ENCODE measurements at places on chromosomes 2 and 18. TPM values are rescaled to one million over a fixed set of nuclear protein-coding genes. Genes with fewer than 3 reads are reported as not detected.

DNA sequence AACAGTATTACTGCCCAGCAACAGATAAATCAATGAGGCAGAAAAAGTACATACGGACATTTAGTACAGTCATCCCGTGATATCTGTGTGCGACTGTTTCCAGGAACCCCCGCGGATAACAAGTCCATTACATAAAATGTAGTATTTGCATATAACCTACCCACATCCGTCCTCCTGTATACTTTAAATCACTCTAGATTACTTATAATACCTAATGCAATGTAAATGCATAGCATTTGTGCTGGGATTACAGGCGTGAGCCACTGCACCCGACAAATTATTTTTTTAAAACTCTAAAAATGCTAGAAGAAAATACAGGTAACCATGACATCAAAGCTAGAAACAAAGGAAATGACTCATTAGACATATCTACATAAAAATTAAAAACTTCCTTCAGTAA lies 91.6 kb downstream of the FAM161A start:
- no peak overlapping the region for H3K27ac ChIP-seq
- DNase-seq = no peak
- H3K27me3 ChIP-seq = no peaks in the 10 kb centered on the region
- H3K36me3 ChIP-seq = peaks cover 3% of the 10 kb centered on the region
- peaks cover 17% of the 10 kb centered on the region for H3K4me1 ChIP-seq

GRCh38 chr2:84888401-84889276 lies 7.8 kb upstream of the TRABD2A start:
- no peak overlapping the region for H3K27ac ChIP-seq
- peaks cover 22% of the 10 kb centered on the region for H3K27me3 ChIP-seq
- H3K4me1 ChIP-seq = peaks cover 4% of the 10 kb centered on the region
- no peaks in the 10 kb centered on the region for H3K36me3 ChIP-seq
- no peak for DNase-seq
- H3K4me3 ChIP-seq = no peak overlapping the region

DNA sequence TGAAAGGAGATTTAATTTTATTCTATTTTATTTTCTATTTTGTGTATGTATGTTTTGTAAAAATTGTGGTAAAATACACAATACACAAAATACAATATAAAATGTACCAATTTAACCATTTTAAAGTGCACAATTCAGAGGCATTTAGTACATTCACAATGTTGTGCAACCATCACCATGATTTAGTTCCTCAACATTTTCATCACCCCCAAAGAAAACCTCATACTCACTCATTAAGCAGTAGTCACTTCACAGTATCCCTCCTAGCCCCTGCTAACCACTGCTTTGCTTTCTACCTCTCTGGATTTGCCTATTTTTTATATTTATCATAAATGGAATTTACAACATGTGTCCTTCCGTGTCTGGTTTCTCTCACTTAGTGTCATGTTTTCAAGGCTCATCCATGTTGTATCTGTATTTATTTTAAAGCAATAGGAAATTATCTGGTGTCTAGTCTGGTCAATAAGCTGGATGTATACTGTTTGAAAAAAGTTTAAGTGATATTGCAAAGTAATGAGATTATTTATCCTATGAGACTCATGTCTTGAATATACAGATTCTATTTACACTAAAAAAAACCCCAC lies 77.9 kb upstream of the GLS start:
- H3K27me3 ChIP-seq = no peaks in the 10 kb centered on the region
- DNase-seq = no peak
- H3K4me3 ChIP-seq = no peak overlapping the region
- H3K4me1 ChIP-seq = peaks cover 9% of the 10 kb centered on the region
- H3K27ac ChIP-seq = no peak overlapping the region

GRCh38 chr2:233867993-233868532 lies at the start of gene MSL3B:
Gene MSL3B (minus strand): TSS chr2:233868386.
- peaks cover 31% of the 10 kb centered on the region for H3K27me3 ChIP-seq
- peaks cover 44% of the 10 kb centered on the region for H3K36me3 ChIP-seq
- H3K4me1 ChIP-seq = peaks cover 8% of the 10 kb centered on the region
- DNase-seq = peak; percentile 28
- H3K4me3 ChIP-seq = peak within 1 kb of the TSS; percentile 89

DNA sequence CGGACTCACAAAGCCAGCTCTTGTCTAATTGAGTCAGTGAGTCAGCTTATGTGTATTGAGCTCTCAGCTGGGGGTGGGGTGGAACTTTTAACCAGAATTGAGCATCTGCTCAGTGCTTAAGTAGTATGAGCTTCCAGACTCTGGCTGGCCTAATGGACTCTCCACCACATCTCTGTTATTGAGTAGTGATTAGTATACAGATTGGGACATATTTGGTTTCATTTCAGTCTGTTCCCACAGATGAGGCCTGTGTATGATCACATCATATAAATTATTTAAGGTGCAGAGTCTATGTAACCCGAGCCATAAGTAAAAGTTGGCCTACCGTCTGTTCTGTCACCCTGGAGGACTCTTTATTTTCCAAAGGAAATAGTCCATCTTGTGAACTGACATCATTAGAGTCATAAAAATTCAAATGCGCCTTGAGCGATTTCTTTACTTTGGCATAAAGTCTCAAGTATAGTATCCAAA lies 152.1 kb downstream of the THSD7B start:
- H3K36me3 ChIP-seq = no peaks in the 10 kb centered on the region
- peaks cover 6% of the 10 kb centered on the region for H3K27me3 ChIP-seq
- H3K27ac ChIP-seq = no peak overlapping the region
- no peak overlapping the region for H3K4me3 ChIP-seq

DNA sequence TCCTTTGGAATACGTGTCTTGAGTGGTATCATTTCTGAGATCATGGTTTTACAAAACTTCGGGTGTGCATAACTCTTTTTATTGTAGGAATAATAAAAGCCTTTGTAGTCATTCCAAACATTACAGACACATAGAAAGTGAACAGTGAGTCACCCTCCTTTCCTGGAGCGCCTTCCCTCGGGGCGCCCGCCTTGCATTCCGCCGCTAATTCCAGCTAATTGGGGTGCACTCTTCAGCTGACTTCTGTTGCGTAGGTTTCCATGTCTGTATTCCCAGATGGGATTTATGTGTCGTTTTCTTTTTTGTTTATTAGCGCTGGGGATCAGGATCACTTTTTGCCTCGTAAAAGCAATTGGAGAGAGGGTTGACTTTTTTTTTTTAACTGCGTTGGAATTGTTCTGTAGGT lies 18.7 kb downstream of the SH3BP4 start:
- H3K27ac ChIP-seq = no peak overlapping the region
- H3K36me3 ChIP-seq = no peaks in the 10 kb centered on the region
- H3K4me1 ChIP-seq = peaks cover 50% of the 10 kb centered on the region
- no peak for DNase-seq

DNA sequence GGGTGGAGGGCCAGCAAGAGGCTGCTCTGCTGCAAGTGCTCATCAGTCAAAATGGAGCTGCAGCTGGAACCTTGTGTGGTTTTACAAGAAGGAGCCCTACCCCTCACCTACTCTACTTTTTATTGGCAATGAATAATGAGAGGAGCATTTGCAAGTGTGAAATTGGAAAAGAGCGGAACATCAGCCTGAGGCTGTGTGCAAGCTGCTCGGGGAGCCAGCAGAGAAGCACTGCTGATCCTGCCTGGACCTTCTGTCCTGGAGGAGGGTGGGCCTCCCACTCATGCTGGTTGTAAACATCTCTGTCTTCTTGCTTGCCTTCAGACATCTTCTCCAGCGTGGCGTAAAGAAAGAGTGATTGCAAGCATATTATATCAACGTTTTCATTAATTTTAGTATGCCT lies 256.2 kb downstream of the DLGAP1 start:
- no peak for DNase-seq
- peaks cover 40% of the 10 kb centered on the region for H3K4me1 ChIP-seq
- H3K4me3 ChIP-seq = no peak overlapping the region
- H3K27ac ChIP-seq = no peak overlapping the region
- H3K27me3 ChIP-seq = no peaks in the 10 kb centered on the region

DNA sequence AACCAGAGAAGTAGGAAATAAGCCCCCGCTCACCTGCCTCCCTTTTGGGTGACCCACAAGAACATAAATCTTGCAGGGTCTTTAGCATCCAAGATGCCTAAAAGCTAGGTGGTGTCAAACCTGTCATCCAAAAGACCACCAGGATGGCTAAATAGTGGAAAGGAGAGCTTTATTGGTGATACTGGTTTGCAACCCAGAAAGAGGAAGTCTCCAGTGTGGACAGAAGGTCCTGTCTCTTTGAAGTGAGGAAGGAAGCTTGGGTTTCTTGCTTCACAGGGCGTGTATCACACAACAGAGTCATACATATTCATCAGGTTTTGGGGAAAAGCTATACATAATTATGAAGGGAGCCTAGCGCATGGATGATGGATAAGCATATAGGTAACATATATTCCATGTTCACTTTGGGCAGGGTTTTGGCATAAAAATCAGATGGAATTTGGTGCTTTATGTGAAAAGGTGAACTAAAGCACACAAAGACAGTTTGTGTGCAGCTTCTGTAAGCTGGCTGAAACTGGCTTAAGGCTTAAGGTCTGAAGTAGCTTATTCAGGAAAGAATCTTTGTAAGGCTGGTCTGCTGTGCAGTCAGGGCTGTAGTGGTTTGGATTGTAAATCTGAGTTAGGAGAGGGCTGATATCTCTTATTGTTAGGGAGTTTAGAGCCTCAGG lies 102.2 kb upstream of the MSH2 start:
- no peak overlapping the region for H3K4me3 ChIP-seq
- no peaks in the 10 kb centered on the region for H3K27me3 ChIP-seq
- H3K27ac ChIP-seq = no peak overlapping the region
- DNase-seq = no peak
- peaks cover 11% of the 10 kb centered on the region for H3K4me1 ChIP-seq
- H3K36me3 ChIP-seq = no peaks in the 10 kb centered on the region

DNA sequence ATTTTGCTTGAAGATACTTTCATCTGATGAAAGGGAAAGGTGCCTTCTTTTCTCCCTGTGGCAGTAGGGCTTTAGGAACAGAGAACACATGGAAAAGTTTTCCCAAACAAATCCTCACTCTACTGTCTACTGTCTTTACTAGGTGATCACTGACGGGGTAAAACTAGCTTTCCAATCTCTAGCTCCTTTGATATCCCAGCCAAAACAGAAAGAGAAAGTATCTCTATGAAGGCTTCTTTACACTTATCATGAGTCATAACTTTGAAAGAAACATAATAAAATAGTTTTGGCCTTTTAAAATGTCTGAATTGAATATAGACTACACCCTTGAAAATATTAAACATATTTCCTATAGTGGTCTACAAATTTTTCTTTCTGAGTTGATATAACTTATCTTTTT lies 214.5 kb downstream of the DSEL start:
- no peaks in the 10 kb centered on the region for H3K27me3 ChIP-seq
- H3K36me3 ChIP-seq = no peaks in the 10 kb centered on the region
- H3K4me1 ChIP-seq = no peaks in the 10 kb centered on the region
- H3K27ac ChIP-seq = no peak overlapping the region
- DNase-seq = no peak

DNA sequence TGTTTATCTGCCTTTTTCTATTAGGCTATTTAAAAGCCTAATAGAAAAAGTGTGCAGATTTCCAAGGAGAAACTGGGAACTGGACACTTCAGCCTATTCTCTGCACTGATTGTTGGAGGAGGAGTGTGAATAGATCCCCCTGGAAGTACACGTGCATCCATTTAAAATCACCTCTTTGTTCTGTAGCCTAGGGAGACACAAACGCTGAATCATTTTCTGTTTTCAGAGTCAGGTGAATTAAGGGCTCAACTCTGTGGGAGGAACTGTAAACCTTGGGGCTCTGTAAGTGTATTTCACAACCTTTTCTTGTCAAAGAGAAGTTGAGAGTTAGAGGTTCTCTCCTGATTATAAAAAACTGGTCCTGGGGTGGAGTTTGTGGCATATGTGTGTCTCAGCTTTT lies 159.7 kb downstream of the SPAG16 start:
- H3K36me3 ChIP-seq = peaks cover 7% of the 10 kb centered on the region
- H3K27me3 ChIP-seq = no peaks in the 10 kb centered on the region
- no peak overlapping the region for H3K27ac ChIP-seq

DNA sequence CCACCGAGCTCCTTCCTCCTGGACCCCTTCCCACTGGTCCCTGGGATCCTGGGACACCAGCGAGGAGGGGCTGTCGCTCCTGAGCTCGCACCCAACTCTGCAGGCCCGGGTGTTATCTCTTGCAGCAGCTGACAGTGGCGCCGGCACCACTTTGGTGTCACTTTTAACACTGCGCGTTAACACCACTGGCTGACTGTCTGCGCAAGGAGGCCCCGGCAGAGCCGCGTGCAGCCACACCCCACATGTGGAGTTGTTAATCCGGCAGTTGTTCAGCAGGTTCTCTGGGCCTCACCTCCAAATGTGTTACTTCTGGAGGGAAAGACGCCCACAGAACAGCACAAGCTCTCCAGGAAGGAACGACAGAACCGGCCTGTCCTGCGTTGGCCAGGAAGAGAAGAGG lies 155.0 kb upstream of the GLI2 start:
- no peak overlapping the region for H3K4me3 ChIP-seq
- no peak for DNase-seq
- H3K4me1 ChIP-seq = peaks cover 10% of the 10 kb centered on the region
- H3K27ac ChIP-seq = no peak overlapping the region

GRCh38 chr2:11420190-11420589 lies 45.8 kb downstream of the E2F6 start:
- no peak overlapping the region for H3K27ac ChIP-seq
- H3K4me3 ChIP-seq = no peak overlapping the region
- no peaks in the 10 kb centered on the region for H3K4me1 ChIP-seq
- no peak for DNase-seq

DNA sequence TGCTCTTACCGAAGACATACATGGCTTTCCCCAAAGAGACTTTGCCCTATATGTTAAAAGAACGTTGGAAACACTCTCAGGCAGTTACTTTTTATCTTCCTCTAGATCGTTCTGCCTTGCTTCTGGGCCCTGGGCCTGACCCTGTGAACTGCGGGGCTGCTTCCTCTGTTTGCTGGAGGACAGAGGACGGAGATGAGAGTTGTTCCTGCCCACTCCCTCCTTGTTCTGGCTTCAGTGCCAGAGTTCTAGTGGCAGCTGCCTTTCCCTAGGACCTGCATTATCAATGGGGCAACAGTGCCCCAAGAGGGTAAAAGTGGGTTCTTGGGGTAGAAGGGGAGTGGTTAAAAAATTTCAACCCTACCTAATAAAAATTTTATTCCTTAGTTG lies 6.5 kb upstream of the FN1 start:
- no peak overlapping the region for H3K27ac ChIP-seq
- H3K4me3 ChIP-seq = no peak overlapping the region
- peaks cover 27% of the 10 kb centered on the region for H3K4me1 ChIP-seq
- no peak for DNase-seq
- peaks cover 7% of the 10 kb centered on the region for H3K27me3 ChIP-seq

GRCh38 chr2:101357376-101357775 lies 29.9 kb downstream of the CREG2 start:
- no peaks in the 10 kb centered on the region for H3K4me1 ChIP-seq
- no peaks in the 10 kb centered on the region for H3K36me3 ChIP-seq
- no peak overlapping the region for H3K4me3 ChIP-seq
- DNase-seq = no peak

The SLC30A3 gene
- 0.93 TPM for total RNA-seq

The PKDCC gene
- total RNA-seq = 74.4 TPM

The AMER3 gene
- total RNA-seq = 1.4 TPM

The ACKR3 gene
- total RNA-seq = 24.5 TPM

The SPATA3 gene
- not detected for total RNA-seq

The OTX1 gene
- total RNA-seq = 12.4 TPM

The ANKRD62 gene
- total RNA-seq = not detected

Measured in neural crest cell (in vitro differentiated cells).